ENCODE measurements at places on chromosomes 12 and 14.

DNA sequence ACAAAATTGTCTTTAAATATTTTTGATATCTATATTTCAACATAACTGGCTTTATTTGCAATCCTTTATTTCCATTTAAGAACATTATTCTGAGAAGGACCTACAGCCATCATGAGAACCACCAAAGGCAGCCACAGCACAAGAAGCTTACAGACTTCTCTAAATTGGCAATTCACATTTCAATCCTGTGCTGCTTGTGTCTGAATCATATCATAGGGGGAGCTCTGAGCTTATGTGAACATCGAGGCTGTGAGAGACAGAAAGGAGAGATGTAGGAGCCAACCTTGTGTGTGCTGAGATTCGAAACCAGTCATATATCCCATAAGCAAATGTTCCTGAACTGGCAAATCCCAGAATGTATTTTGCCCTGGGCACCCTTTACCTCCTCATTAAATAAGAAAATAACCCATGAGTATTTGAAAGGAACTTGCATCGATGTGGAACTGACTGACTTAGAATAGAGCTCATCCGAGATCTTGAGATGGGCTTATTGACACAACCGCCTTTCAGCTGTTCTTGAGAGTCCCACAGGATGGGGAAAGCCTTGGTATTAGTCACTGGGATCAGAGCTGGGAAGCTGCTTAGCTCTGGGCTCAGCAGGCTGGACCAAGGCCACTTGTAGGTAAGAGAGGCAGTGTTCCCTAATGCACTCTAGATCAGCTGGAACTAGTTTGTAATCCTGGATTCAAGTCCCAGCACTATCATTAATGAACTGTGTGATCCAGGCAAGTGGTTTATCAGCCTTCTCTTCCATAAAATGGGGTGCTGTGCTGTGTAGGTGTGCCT, 329.8 kb downstream of the CACNA1C start:
- no peak for DNase-seq

- DNase-seq: no peak
Observed at GRCh38 chr12:93819050-93819491, 141.9 kb downstream of the CRADD start.

- no peak for DNase-seq
Observed at GRCh38 chr12:20150835-20151422, 217.4 kb upstream of the PDE3A start.

GRCh38 chr12:123998991-123999359, 26.0 kb downstream of the ZNF664 start:
- no peak for DNase-seq

- no peak for DNase-seq
Observed at GRCh38 chr12:123140676-123141614, 9.9 kb downstream of the PITPNM2 start.

DNA sequence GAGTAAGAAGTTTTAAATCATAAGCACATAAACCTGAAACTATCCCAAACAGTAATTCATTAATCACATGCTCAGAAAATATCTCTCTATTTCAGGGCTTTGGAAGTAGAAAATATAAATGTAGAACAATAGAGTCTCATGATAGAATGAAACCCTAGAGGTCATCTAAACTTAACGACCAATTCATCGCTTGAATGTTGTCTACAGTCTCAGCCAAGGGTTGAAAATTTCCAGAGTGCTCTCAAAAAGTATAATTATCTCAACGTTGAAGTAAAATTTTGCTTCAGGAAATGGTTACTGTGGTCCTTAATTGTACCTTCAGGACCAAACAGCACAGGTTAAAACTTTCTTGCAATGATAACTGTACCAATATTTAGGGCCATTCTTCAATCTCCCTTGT, 1053.6 kb upstream of the SEL1L start:
- no peak for DNase-seq
